Suppressor macrophage treated with lipopolysaccharide for 1 hour (primary cell): ENCODE measurements at places on chromosomes 11 and 22.

- DNase-seq: peak; percentile 38
Observed at GRCh38 chr11:74731301-74732094, at the start of gene CHRDL2. Gene CHRDL2 (minus strand): TSS chr11:74731426. CDS start chr11:74730888, 538 bp downstream.

- no peak for DNase-seq
Observed at GRCh38 chr11:99268886-99269285, 248.1 kb downstream of the CNTN5 start.

- no peak for DNase-seq
Observed at GRCh38 chr11:113387605-113388211, at the start of gene ANKK1. Gene ANKK1 (plus strand): TSS chr11:113387779. CDS start chr11:113387885, 106 bp downstream.

GRCh38 chr11:78798663-78799062, 224.0 kb upstream of the NARS2 start:
- DNase-seq: peak; percentile 85

DNA sequence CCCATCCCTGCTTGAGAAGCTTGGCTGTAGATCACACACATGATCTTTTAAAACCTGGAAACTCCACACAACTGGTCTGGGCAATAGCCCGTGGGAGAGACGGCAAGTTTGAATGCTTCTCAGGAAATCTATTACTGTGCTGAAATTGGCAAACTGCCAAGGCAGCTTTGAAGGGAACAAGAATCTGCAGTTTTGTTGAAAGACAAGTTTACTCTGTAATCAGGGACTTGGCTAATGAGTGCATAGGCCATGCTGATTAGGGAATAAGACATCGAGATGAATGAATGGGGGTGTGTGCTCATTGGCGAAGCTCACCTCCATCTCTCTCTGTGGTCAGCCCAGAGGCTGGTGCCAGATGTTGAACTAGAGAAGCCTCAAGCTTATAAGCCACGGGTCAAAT, 218.8 kb downstream of the HIPK3 start:
- no peak for DNase-seq

GRCh38 chr22:50416996-50417395, 57.8 kb downstream of the SBF1 start:
- DNase-seq: no peak

DNA sequence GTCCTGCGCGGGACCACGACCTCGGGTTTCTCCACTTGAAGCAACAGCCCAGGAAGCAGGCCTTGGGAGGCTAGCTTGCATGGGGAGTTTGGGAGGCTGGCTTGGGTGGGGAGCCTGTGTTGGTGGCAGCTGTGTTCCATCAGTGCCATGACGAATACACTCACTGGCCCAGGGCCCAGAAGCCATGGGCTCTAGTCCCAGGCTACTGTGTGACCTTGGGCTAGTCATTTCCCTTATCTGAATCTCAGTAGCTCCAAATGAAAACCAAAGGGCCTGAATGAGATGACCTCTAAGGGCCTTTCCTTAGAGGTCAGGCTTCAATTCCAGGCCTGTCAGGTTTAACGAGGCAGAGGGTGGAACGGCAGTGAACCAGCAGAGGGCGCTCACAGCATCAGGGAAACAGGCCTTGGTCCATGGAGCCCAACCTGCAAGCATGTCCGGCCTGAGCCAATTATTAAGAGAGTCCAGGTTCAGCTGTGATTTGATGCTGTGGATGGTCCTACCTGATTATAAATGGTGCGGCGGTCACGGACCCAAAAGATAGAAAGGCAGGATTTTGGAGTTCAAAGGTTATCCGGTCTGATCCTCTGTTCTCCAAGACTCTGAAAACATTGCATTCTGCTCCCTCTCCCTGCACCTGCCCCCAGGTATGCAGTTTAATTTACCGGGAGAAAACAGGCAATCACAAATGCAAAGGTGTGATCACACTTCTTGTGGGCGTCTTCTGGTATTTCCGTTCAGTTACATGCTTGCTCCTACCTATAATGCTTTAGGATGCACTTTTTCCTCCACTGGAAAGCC, 15.9 kb downstream of the PTPN5 start:
- peak; percentile 85 for DNase-seq

- DNase-seq: no peak
Observed at GRCh38 chr11:114259551-114259983, 36.6 kb upstream of the NNMT start.

GRCh38 chr22:50247748-50248147, 2.9 kb upstream of the TUBGCP6 start:
- DNase-seq: peak; percentile 23

DNA sequence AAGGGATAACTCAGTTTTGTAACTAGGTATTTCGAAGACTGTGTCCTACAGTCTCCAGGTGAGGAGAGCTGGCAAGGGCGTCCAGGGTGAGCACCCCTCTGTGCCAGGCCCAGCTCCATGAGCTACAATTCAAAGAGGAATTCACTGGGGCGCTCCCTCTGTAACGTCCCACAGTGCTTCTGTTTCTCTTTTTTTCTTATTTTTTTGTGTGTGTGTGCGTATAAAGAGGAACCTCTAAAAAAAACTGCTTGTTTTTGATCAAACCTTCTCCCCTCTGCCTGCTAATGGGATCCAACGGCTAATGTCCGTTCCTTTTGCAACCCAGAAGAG, 17.1 kb downstream of the ASCC2 start:
- peak; percentile 59 for DNase-seq

DNA sequence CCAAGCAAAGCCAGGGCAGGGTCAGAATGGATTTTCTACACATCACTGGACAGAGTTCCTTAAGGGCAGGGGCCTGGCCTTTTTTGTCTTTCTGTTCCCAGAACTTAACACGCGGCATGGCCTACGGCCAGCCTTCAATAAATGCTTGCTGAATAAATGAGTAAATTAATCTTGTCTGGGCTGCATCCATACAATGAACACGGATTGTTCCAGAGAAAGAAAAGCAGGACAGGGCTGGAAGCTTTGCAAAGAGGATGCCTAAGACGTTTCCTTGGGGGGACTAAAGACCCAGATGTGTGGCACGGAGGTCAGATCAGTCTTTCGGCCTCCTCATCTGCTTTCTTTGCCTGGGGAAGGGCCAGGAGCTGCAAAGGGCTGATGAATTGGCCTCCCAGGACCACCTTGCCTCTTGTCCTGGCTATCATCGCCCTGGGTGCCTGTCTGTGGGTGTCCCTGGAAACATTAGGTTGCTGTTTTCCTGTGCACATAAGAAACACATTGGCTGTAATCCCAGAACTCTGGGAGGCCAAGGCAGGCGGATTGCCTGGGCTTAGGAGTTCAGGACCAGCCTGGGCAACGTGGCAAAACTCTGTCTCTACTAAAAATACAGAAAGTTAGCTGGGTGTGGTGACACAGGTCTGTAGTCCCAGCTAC, 20.8 kb upstream of the RFPL3 start:
- DNase-seq: no peak

- DNase-seq: no peak
Observed at GRCh38 chr11:126886085-126886484, 114.5 kb downstream of the KIRREL3 start.

DNA sequence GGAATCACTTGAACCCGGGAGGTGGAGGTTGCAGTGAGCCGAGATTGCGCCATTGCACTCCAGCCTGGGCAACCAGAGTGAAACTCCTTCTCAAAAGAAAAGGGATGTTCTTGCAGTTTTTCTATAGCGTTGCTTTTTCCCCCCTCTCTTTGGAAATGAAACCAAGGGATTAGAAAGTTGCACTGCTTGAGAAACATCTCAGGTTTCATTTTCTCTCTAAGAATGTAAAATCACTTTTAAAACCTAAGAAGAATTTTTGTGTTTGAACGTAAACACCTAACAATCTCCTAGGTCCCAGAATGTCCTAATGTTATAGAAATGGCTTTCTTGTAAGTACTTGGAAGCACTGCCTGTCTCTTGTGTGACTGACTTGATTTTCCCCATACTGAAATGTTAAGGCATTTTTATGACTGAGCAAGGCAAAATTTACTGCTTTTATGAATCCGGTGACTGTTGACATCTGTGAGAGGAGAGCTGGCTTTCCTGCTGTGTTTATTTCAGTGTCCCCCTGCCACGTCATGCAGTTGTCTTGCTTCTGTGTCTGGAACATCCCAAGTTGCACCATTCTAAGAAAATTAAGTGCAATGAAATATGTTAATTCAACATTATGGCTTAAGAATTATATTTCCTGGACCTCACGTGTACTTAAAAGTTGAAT, 37.7 kb downstream of the NF2 start:
- DNase-seq: peak; percentile 72

DNA sequence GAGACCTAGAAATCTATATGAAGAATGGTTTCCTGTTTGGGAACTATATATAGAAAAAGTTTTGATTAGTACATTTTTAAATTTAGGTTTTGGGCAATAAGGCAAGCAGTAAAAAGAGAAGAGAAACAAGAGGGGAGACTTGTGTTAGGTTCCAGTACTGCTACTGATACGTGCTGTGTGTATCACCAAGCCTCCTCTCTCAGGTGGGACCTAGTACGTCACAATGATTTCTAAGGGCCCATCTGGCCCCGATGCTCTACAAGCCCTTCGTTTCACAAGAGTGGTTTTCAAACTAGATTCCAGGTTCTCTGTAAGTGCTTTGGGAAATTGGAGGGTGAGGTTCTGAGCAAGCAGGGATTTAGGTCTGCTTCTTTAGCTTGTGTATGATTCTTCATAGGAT, 39.2 kb downstream of the USP35 start:
- no peak for DNase-seq

GRCh38 chr11:85705800-85706199, 19.8 kb upstream of the CCDC89 start:
- DNase-seq: no peak

- DNase-seq: no peak
Observed at GRCh38 chr11:2794046-2794967, 91.3 kb downstream of the CDKN1C start.

DNA sequence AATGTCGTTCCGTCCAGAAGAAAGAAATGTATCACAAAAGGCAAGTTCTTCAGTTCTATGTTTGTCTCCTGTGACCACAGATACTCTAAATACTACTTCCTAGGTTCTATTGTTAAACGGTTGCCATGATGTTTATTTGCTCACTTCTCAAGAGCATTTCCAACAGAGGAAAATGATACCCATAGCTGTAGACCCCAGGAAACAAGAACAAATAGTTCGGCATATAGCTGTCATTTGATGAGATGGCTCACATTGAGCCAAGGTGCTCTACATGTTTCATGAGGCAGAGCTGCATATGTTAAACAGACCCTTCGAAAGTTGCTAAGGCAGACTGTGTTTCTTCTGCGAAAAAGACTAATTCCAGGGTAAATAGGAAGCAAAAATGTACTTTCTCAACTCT, 15.4 kb upstream of the ANGPTL5 start:
- DNase-seq: no peak

DNA sequence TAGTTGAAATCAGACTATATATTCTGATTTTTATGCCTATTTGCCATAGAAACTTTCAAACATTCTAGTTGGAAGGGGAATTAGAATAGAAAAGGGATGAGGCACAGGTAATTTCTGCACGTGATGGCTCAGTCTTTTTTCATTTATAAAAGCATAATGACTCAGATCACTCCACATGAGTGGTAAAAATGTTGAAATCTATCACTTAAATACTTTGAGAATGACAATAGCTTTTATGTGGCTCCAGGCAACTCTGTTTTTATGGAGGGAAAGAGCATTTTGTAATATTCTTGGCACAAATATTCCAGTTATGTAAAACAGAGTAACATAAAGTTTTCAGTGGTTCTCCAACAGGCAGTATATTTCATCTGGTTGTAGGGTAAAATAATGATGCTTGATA, 5.9 kb upstream of the MMP3 start:
- no peak for DNase-seq

DNA sequence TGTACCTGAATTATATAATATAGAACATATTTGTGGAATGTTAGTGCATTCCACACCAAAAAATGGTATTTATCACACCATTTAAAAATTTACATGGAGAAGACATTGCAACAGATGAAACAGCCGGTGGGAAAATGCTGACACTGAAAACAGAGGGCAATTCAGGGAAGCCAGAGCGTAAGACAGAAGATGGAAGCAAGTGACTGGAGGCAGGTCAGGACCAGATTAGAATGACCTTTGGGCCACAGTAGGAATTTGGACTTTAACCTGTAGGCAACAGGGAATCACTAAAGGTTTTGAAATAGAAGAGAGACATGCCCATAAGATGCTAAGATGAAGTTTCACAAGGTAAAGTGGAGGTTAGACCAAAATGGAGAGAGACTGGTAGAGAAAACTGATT, 60.5 kb downstream of the METTL15 start:
- DNase-seq: no peak

DNA sequence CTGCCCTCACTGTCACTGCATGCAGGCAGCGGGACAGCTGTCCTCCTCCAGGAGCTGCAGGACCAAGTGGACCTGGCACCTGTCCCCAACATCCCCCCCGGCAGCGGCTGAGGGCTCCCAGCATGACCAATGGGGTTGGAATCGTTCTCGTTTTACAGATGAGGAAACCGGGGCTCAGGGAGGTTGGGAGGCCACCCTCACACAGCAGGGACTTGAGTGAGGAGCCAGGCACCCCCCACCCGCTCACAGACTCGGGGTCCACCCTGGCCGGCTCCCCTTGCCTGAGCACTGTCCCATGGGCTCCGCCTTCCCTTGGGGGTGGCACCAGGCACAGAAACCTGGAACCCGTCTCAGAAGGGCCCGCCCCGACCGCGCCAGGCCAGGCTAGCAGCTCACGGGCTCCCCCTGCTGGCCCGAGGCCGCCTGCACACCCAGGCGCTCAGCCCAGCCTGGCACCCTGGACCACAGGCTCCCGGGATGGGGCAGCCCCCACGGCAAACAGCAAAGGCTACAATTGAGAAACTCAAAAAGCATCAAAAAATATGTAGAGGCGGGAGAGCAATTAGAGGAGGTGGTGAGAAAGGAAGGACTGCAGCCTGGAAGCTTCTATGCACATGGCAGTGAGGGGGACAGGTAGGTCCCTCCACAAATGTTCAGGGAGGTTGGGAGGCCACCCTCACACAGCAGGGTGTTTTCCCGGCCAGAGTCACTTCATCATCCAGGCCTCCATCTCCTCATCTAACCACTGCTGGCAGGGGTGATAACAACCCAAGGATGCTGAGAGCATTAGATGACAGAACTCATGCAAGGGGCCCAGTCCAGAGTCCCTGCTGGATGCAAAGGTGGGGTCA, 12.8 kb downstream of the MACROD1 start:
- peak; percentile 87 for DNase-seq

GRCh38 chr22:50210378-50211139, 9.7 kb downstream of the SELENOO start:
- no peak for DNase-seq

GRCh38 chr11:34476849-34477248, 36.7 kb downstream of the ELF5 start:
- DNase-seq: no peak

GRCh38 chr11:33135216-33135615, 26.1 kb downstream of the CSTF3 start:
- DNase-seq: no peak

DNA sequence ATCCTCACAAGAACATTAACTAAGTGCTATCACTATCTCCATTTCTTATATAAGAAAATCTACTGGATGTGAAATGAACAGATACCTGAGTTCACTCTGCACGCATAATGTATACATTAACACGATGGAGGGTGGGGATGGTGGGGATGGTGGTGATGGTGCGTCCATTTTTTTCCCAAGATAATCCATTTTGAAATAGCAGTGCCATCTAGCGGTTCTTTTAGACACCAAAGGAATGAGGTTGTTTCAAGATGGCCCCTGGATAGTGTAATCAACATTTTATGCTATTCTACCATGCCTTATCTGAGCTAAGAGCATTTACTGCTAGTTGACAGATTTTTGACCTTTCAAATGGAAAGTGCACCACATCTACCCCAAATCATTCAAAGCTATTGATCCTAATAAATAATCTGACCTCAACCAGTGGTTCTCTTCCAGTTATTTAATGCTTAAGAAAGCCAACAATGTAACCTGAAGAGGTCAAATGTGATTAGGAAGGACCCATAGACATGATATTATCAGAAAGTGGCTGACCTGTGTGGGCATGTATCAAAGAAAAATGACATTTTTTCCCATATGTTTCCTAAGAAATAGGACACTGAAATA, 714.7 kb upstream of the TENM4 start:
- peak; percentile 34 for DNase-seq

- DNase-seq: no peak
Observed at GRCh38 chr22:43375951-43376455, 32.8 kb upstream of the SCUBE1 start.
